Stimulated activated CD4-positive, alpha-beta T cell treated with anti-CD3 and anti-CD28 coated beads, TNF-alpha, amount 100 ng/mL, for 1 hour (primary cell): ENCODE measurements at places on chromosomes 2 and 18.

GRCh38 chr2:212727751-212728150, 189.1 kb upstream of the ERBB4 start:
- no peak for DNase-seq

GRCh38 chr2:184597571-184597991, 748 bp upstream of the ZNF804A start:
- no peak for DNase-seq

GRCh38 chr2:130836501-130837174, at the start of gene ARHGEF4:
TSS of gene ARHGEF4 (plus strand) at chr2:130836914. CDS start at chr2:130836954, 40 bp downstream.
- DNase-seq = no peak

GRCh38 chr18:43279015-43279744, 1.9 kb upstream of the SYT4 start:
- DNase-seq = no peak

- no peak for DNase-seq
These were observed 135.4 kb downstream of the TMEM17 start for GRCh38 chr2:62370321-62371250.

DNA sequence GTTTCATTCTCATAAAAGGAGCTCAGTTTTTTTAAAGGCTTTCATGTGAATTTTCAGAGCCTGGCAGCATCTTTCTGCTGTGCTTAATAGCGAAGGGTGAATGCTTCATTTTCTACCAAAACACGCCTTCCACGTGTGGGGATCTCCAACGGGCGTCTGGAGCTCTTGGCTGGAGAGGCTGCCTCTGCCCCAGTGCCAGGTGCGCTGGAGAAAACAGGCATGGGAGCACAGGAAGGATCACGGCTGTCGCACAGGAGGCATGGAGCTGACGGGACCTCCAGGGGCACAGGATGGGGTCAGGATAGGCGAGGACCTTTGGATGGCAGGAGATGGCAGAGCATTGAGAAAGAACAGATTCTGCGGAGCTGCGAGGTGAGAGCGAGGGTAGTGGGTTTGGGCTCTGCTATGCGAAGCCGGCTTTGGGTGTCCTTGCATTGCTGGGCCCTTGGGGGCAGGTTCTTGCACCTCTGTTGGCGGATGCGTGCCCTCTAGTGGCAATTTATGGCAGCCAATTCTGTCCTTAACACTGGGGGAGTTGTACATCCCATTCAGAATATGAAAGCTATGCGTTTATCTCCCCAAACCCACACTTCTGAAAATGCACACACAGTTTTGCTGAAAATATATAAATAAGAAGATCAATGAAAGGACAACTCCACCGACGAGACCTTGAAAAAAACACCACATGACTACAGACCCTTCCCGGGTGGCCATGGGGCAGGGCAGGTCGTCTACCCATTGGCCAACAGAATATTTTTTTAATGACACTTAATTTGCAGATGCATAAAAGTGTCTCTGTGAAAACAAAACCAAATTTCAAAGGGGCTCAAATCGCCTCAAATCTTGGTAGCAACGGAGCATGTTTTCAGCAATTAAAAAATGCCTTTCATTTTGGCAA, 90.4 kb upstream of the SLC35G4 start:
- DNase-seq = no peak

GRCh38 chr18:45774065-45774521, 50.1 kb downstream of the SLC14A1 start:
- no peak for DNase-seq

- no peak for DNase-seq
These were observed 46.9 kb upstream of the POMC start for GRCh38 chr2:25215232-25215631.

DNA sequence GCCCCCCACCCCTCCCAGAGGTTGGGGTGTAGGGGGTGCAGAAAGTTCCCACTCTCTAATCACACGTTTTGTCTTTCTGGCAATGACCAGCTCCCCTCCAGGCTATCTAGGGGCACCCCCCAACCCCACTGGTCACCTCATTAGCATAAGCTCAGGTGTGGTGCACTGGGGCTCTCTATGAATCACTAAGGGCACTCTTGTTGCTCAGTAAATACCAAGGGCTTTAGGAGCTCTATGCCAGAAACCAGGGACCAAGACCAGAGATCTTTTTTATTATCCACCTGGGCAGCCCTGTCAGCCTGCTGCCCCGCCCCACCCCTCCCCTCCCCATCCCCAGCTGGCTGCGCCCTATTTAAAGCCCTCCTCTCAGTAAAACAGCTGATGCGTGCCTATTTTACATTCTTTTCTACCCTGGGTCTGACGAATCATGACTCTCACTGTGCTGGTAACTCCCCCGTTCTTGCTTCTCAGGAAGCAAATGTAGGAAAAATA, 24.3 kb downstream of the NCK2 start:
- no peak for DNase-seq

- no peak for DNase-seq
These were observed 2.4 kb downstream of the GPR45 start for GRCh38 chr2:105243961-105244360.
